BJ (cell line): ENCODE measurements at places on chromosomes 11 and 22.
A peak's percentile ranks its signal among the peaks of the same experiment; 100 is the strongest.

DNA sequence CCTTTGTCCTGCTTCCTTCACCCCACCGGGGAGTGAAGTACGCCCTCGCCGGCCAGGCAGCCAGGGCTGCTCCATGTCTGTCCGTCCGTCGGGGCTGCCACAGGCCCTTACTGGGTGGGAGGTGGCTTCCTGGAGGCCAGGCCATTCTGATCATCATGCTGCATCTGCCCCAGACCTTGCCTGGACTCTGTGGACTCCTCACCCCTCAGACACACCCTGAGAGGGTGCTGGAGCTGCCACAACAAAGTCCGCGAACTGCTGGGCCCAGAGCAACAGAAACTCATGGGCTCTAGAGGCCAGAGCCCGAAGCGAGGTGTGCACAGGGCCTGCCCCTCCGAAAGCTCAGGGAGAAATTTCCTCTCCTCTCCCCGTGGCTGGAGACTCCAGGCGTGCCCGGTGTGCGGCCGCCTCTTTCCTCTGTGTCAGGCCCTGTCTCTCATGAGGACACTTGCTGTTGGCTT is 124.2 kb downstream of the KCNQ1OT1 start:
- DNase-seq, result no peak

GRCh38 chr11:27973851-27974536 is 134.0 kb downstream of the KIF18A start:
- DNase-seq, result no peak

DNA sequence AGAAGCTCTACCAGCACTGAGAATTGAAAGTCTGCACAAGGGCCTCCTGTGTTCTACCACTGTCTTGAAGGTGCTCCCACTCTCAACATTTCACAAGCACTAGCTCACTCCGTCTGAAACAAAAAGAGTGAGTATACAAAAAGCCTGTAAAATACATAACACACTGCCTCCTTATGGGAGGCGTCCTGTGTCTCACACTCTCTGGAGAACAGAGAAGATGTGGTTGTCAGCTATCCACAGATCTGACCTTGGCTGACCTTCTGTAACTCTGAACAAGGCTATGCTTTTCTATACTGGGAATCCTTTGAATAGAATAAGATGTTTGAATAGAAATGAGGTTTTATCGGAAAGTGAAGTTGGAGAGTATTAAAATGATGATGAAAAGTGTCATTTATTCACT is 171.3 kb upstream of the TMEM45B start:
- DNase-seq, result no peak

DNA sequence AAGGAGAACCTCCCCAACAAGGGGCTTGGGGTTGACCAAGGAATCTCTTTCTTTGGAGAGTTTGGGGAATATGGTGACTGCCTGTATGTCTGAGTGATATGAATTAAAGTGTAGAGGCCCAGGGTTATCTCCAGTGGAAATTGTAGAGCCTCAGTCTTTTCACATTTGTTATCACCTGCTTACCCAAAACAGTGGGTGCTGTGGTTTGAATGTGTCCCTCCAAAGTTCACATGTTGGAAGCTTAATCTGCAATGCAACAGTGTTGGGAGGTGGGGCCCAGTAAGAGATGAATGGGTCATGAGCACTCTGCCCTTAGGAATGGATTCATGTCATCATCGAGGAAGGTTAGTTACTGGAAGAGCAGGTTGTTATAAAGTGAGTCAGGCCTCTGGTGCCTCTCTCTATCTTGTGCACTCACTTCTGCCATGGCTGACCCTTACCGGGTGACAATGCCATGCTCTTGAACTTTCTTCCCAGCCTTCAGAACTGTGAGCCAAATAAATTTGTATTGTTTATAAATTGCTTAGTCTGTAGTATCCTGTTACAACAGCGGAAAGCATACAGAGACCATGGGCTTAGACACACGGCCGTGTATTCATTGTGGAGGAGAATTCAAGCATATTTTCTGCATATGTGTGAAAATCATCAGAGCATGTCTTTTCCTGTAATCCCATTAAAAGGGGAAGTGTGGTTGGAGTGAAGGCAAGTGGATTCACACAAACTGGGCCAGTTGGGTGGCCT is 114.1 kb upstream of the TBCEL start:
- no peak for DNase-seq

GRCh38 chr11:236774-237767 is at the start of gene PSMD13:
TSS of gene PSMD13 (plus strand) at chr11:236976. CDS start at chr11:237050, 74 bp downstream.
- peak; percentile 20 for DNase-seq

DNA sequence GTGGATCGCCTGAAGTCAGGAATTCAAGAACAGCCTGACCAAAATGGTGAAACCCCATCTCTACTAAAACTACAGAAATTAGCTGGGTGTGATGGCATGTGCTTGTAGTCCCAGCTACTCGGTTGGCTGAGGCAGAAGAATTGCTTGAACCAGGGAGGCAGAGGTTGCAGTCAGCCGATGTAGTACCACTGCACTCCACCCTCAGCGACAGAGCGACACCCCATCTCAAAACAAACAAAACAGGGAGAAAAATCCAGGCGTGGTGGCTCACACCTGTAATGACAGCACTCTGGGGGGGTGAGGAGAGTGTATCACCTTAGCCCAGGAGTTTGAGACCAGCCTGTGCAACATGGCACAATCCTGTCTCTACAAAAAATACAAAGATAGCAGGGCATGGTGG is 802.3 kb upstream of the ARHGAP42 start:
- no peak for DNase-seq

- no peak for DNase-seq
Measured at GRCh38 chr11:121582296-121582695, 129.5 kb upstream of the SORL1-AS1 start.

GRCh38 chr11:27930946-27931345 is 177.0 kb downstream of the KIF18A start:
- DNase-seq, result no peak

DNA sequence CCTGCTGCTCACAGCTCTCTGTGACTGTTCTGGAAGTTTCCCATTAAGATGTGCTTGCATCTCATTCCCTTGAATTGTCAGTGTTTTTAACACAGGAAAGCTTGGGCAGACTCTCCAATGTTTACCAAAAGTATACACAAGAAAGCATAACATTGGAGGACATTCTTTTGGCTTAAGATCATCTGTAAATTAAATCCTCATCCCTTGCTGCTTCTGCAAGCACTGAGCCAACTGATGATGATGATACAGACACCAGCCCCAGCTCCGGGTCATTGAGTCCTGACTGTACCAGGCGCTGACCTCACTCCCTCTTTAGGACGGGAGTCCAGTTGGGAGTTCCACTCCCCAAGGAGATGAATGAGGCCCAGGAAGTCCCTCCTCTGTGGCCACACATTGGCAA is 23.8 kb downstream of the CD82 start:
- DNase-seq, result peak; percentile 40

DNA sequence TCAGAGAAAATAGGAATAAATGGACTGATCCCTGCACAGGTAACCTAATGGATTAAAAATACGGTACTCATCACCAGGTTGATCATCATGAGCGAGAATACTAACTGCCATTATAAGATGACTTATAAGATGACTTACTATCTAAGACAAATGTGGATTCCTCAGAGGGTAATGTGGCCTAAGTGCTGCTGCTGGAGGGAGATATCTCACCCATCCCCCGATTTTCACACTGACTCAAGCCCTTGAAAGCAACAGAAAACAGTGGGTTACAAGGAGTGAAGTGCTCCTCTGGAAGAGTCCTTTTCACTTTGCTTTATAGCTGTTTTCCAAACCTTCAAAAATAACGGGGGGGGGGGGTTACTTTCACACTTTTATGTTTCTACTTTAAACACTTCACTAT is 920 bp downstream of the TMEM218 start:
- no peak for DNase-seq

DNA sequence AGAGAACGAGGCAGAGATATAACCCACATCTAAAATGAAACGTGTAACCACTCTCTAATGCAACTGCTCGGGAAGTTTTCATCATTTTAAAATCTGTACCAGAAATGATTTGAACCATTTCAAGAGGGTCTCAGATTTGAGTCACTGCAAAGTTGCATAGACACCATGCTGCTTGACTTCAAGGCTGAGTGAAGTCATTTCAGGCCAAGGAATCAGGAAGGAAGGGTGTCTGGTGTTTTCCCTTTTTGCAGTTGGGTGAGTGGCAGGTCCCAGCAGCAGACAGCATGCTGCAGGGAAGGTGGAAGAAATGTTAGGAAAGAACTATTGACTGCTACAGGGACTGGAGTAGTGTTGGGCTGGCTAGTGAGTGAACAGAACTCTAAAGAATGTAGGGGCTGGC is 16.5 kb downstream of the TANGO2 start:
- DNase-seq, result no peak

GRCh38 chr11:67572747-67573419 is 10.7 kb upstream of the GSTP1 start:
- DNase-seq, result no peak

DNA sequence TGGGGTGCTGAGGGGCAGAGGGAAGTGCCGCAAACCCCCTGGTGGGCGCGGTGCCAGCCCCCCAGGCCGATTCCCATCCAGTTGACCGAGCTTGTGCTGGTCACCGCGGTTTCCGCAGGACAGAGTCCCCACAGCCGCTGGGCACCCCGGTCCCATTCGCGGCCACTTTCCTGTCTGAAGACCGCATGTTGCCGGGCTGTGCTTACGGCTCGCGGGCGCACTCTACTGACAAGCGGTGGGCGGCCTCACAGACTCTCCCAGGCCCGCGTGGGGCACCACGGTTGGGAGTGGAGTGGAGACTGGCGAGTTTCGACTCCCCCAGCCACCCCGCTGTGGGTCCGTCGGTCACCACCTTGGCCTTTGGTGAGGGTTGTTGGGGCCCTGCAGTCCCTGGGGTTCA is 648 bp upstream of the H19 start:
- no peak for DNase-seq

GRCh38 chr11:104073950-104074705 is 37.7 kb downstream of the DDI1 start:
- no peak for DNase-seq

- no peak for DNase-seq
Measured at GRCh38 chr11:93740730-93741093, 583 bp downstream of the TAF1D start.

DNA sequence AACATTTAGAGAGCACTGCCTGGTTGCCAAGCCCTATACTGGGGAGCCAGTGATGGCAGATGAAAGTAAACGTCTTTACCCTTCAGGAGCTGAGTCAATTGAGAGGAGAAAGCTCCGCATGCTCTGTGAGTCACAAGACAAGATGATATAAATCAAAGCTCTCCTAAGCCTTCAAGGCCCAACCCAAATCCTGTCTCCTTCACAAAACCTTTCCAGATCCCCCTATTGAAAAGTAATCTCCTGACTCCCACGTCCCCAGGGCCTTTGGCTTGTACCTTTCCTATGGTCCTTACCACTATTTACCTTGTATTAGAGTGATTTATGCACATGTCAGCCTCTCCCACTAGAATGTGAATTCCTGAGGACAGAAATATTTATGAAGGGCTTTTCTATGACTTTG is 230.1 kb upstream of the TENM4 start:
- DNase-seq, result no peak

GRCh38 chr11:92703449-92703830 is 266.0 kb upstream of the MTNR1B start:
- no peak for DNase-seq

GRCh38 chr11:20193307-20193706 is 33.0 kb upstream of the DBX1 start:
- no peak for DNase-seq

DNA sequence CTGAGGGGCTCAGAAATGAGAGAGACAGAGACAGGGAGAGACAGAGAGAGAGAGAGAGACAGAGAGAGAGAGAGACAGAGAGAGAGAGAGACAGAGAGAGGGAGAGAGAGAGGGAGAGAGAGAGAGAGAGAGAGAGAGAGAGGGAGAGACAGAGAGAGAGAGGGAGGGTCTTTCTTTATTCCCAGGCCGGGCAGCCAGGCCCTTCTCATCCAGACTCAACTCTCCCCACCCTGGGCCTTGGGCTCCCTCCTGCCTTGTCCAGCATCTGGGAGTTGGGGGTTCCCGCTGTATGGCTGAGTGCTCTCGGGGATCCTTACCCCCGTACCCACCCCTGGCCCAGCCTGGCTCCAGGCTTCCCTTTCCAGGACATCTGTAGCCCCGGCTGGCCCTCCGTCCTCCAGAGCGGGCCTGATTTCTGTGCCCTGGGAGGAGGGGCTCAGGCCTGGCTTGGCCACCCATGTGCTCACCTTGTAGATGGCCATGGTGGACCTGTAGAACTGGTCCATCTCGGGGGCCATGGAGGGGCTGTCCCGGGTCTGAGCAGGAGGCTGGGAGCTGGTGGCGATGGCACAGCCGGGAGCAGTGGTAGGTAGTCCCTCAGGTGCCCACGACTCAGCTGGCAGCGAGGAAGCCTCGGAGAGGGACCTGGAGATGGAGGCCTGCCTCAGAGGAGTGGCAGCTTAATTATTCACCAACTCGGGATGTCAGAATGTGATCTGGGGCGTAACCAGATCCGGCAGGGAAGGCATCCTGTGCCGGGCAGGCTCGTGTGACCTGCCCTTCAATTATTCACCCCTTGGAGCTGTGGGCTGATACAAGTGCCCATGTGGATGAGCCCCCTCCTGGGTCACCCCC is at the start of gene BAIAP2L2:
Gene BAIAP2L2 (minus strand): TSS at position 677 of the 855 bp plus-strand sequence. CDS start 159 bp downstream, at position 518.
- no peak for DNase-seq

DNA sequence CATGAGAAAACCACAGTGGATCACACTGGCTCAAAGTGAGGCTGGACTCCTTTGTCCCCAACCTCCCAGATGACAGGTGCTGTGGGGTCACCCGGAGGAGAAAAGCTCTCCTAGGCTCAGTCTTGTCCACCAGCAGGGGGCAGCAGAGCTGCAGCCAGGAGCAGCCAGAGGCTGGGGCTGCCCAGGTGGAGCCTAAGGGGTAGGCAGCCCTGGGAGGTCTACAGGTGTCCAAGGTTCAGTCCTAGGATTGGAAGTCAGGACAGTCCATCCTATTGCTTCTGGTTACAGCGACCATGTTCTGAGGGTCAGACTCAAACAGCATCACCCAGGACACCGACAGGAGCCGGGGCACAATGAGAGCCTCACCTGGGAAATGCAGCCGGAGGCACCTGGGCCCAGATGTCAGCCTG is 77.6 kb upstream of the IGLL5 start:
- DNase-seq, result no peak

DNA sequence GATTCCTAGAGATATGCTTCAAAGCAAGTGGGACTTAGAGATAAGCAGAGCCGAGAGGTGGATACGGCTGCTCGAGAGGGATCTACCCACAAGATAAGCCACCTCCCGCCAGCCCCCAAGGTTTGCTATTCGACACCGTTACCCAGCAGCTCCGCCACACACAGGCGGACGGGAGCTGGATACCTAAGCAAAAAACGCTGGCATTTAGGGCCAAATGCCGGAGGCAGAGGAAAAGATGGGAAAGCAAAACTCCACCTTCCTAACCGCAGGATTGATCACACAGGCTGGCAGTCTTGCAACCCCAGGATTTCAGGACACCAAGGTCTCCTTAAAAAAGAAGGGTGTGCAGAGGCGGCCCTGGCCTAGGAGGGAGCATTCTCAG is 709 bp downstream of the FTH1 start:
- DNase-seq, result no peak

- no peak for DNase-seq
Measured at GRCh38 chr11:130486391-130486836, 38.0 kb downstream of the ADAMTS15 start.

- DNase-seq, result no peak
Measured at GRCh38 chr11:65446446-65447277, 24.1 kb downstream of the NEAT1 start.

DNA sequence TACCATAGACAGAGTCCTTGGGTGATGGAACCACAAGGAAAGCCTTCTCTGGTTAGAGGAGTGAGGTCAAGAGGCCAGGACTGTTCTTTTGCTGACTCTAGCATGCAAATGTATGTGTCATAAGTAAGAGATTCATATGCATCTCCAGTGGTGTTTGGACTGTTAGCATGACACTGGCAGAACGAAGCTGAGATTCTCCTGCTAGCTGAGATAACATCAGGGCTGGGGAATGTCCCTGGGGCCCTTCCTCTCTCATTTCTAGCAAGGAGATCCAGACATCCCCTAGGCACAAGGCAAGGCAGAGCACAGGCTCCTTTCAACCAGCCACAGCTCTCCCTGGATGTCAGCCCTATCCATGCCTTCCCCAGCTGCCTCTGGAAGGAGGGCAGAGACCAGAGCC is 711.3 kb downstream of the OPCML start:
- no peak for DNase-seq
